ENCODE measurements at places on chromosomes 6 and 20.

GRCh38 chr6:453152-453551 lies 61.6 kb downstream of the IRF4 start:
- DNase-seq = no peak

GRCh38 chr6:31851485-31851832 lies 11.2 kb downstream of the NEU1 start:
- DNase-seq = peak; percentile 43

GRCh38 chr20:64062596-64063388 lies at the start of gene TCEA2:
Gene TCEA2, plus strand, starts transcription at chr20:64063198. Its CDS starts 115 bp downstream, at chr20:64063313.
- DNase-seq = peak; percentile 90

DNA sequence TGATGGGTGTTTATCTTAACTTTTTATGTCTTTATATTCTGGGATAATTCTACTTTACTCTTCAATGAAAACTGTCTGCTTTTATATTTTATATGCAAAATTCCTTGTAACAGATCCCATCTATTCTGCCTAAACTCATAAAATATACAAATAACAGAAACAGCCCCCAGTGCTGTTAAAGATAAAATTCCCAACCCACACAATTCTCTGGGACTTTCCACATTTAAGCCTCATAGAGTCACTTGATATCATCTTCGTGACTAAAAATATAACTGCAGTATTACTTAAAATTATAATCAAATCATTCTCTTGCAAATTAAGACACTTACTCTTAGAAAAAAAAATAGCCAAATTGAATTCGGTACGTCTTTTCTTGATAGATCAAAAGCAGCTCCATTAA lies 60.2 kb downstream of the INSM1 start:
- DNase-seq = no peak
